ENCODE measurements at places on chromosomes 2 and 18.
A peak's percentile ranks its signal among the peaks of the same experiment; 100 is the strongest.

GRCh38 chr2:28662468-28663181 is 89.0 kb upstream of the PPP1CB start:
- no peak for DNase-seq

DNA sequence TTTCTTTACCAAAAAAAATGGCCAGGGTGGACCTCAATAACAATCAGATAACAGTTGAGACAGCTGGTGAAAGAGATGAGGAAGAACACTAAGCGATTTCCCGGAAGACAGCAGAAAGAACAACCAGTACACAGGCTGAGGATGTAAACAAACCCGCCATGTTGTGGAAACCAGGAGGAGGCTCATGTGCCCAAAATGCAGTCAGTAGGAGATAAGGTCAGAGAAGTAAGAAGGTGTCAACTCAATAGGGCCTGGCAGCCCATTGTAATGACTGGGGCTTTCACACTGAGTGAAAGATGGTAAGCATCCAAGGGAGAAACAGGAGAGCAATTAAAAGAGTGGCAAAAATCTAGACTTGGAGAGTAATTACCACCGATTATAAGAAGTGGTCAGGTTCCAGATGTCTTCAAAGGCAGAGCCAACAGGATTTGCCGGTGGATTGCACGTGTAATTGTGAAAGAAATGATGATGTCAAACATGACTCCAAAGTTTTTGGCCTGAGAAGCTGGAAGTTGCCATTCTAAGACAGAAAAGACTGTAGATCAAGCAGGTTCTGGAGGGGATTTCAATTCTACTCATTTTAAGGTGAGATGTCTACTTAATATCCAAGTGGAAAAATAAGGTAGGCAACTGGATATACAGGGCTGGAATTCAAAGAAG is 77.7 kb upstream of the CYP1B1 start:
- no peak for DNase-seq

DNA sequence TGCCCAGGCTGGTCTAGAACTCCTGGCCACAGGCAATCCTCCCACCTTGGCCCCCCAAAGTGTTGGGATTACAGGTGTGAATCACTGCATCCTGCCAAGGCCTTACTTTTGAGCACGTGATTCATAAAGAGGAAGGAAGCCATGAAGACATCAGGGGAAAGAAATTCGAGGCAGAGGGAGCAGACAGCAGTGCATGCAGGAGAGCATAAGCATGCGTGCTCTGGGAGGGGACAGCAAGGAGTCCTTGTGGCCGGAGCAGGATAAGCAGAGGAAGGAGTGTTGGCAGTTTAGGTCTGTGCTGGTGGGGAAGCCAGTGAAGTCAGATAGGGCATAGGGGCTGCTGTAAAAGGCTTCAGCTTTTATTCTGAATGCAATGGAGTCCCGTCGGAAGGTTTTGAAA is 400.5 kb upstream of the RAB12 start:
- DNase-seq = no peak

GRCh38 chr2:176246331-176246730 is 22.9 kb upstream of the MTX2 start:
- DNase-seq = no peak

- no peak for DNase-seq
Observed at GRCh38 chr2:176443946-176444345, 174.7 kb downstream of the MTX2 start.

DNA sequence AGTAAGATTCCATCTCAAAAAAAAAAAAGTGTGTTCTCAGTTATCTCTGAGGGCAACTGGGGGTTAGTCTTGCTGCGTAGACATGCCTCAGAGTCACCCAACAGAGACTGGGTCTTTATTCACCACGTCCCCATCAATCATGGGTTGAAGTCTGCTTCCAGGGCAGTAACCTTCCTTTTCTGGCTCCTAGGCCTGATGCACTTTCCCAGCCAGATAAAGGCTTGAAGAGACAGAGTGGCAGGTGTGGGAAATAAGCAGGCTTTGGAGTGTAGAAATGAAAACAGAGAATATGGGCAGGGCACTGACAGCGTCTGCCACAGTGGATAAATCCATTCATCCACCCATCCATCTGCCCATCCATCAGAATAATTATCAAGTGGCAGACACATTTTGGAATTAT is 134.1 kb upstream of the LGALSL start:
- DNase-seq = no peak

DNA sequence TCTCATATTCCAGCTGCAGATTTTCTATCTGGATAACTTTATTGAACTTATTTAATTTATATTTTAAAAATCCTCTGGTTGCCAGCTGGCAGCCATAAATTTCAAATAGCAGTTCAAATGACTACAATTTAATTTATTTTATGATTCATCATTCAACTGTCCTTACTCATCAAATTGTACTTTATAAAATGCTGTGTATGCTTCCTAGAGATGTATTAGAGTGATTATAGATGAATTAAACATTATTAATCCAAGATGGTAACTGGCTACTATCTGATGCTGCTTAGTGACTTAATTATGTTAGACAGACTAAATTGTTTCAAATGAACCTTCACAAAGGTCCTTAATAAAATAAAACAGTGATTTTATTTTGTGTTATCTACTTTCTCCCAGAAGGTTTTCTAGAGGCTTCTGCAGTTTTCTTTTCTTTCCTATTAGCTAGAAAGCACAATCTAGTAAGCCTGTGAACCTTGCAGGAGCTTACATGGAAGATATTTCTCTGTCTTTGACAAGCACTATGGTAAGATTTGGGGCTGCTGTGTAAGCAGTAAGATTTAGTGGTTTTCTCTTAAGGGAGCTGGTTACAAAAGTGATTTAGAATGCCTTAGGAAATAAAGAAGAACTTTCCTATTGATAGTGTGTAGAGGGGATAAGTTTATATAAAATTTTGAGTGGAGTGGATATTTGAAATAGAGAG is 322.3 kb downstream of the FSIP2 start:
- DNase-seq = no peak

GRCh38 chr18:23548275-23548674 is 38.0 kb downstream of the NPC1 start:
- no peak for DNase-seq

DNA sequence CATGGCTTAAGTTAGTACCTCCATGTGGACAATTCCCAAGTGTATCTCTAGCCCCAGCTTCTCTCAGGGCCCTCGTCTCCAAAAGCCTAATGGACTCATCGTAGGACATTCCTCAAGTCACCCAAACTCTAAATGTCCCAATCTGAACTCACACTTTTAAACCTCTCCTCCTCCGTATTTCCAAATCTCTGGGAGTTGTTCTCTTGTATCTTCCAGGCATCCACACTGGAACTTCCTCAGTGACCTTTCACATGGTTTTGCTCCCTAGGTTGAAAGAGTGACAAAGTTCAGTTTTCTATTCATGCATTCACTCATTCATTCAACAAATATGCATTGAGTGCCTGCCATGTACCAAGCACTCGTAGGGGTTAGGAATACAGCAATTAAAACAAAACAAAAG is 220.2 kb downstream of the ALPK2 start:
- no peak for DNase-seq

GRCh38 chr2:1484131-1484884 is 71.0 kb downstream of the TPO start:
- DNase-seq = no peak

- DNase-seq = peak; percentile 49
Observed at GRCh38 chr18:68937029-68937599, 139.2 kb downstream of the CCDC102B start.

DNA sequence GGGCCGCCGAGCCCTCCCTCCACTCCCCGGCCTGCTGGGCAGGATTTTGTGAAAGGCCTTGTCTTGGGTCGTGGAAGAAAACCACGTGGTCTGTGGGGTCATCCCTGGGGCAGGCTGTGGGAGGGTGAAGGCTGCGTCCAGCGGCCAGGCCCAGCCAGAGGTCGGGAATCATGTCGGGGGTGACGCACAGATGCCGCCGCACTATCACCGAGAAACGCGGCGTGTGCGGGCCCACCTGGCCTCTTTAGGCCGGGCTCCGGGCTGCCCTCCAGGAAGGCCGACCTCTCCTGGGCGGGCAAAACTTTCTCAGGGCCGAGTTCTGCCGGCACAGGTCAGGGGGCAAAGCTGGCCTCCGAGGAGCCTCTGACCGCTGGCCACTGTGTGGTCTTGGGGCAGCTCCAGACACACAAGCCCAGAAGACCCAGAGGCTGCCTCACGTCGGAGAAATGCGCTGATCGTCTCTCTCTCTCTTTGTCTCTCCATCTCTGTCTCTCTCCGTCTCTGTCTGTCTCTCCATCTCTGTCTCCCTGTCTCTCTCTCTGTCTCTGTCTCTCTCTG is 28.4 kb downstream of the NFATC1 start:
- no peak for DNase-seq

- DNase-seq = no peak
Observed at GRCh38 chr2:27255187-27255586, 7.7 kb downstream of the SLC30A3 start.

DNA sequence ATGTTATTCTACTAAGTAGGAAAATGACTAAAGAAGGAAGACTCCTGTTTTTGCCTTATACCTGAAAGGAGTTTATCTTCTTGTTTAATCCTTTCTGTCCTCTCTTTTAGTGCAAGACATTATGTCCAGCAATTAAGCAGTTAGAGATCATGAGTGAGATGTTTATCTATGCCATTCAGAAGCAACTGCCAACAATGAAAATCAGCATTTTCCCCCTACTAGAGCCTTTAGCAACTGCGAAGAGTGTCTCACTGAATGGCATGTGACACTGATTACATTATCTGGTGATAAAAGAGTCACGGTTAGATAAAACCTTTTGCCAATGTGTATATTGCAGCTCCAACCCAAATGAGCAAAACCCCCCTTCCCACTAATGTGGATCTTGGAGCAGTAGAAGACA is 357.7 kb upstream of the SYT4 start:
- DNase-seq = no peak

DNA sequence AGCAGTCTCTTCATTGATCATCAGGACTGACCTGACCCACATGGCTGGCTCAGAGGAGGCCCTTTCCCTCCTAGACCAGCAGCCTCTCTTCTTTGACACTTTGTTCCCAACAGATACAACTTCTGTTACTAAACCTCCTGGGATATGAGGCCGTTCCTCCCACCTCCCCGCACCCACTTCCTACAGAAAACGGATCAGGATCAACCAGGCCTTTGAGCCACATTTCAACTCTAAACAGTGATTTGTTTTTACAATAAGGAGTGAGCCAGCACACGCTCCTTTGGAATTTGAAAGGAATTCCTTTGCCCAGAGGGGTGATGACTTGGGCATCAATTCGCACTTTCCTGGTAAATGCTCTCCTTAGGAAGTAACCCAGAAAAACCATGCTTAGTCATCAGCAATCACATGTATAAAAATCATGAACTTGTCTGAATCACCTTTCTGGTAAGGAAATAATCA is 180.4 kb downstream of the FAM124B start:
- DNase-seq = no peak
